ENCODE measurements at places on chromosomes 3 and 15.

- DNase-seq, result no peak
Observed at GRCh38 chr3:13762906-13763305, 117.0 kb downstream of the WNT7A start.

DNA sequence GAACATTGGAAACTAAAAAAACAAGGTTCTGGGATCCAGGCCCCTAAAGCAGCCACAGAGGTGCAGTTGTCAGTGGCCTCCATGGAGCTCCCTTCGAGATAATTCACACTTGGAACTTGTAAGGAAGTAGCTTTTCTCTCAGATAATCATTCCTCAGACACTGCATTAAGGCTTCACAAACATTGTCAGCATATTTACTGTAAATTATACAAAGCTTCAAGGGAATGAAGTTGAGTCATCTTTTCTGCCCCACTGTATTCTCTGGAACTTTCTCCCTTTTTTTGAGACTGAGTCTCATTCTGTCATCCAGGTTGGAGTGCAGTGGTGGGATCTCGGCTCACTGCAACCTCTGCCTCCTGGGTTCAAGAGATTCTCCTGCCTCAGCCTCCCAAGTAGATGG, 7.1 kb downstream of the BLOC1S6 start:
- no peak for DNase-seq

DNA sequence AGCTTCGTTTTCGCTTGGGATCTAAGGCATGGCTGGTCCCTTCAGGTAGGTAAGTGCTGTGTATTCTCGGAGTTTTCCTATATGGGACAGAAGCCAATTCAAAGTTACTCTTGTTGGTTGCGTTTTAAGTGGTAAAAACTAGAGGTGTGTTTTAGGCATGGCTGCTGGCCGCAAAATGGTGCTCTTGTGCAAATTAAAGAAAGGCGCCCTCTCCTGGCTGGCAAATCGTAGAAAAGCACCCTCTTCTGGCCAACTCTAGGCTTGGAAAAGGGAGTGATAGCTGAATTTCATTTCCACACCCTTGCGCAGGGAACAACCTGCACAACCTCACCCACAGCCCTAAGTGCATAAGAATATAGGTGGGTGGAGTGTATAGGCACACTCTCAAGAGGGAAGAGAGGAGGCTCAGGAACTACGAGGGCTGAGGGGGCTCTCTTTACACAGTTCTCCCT, 23.5 kb downstream of the DRD3 start:
- DNase-seq, result peak; percentile 38

DNA sequence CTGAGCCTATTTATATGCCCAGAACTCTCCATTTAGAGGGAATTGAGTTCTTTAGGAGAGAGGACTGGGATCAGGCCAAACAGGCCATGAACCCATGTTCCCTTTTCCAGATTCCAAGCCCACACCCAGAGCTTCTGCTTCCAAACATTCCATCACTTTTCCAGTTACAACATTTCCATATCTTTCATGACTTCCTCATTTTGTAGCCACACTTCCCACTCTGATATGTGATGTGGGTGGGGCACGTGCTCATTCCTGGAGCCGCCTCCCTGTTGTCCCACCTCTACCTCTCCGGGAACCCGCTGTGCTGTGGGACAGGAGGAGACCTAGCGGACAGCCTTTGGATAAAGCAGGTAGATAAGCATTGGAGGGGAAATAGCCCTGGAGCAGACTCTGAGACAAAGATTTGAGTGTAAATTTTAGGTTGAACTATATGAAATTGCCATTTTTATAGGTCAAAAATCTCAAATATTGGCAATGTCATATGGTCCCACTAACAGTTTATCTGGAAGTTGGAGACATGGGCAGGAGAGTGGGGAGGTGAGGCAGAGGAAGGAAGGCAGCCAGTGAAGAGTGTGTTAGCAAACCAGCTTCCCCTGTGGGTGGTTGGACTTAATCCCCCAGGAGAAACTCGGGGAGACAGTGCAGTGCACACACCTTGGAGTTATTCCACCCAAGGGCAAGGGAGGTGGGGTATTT, 31.8 kb downstream of the CYP8B1 start:
- no peak for DNase-seq

DNA sequence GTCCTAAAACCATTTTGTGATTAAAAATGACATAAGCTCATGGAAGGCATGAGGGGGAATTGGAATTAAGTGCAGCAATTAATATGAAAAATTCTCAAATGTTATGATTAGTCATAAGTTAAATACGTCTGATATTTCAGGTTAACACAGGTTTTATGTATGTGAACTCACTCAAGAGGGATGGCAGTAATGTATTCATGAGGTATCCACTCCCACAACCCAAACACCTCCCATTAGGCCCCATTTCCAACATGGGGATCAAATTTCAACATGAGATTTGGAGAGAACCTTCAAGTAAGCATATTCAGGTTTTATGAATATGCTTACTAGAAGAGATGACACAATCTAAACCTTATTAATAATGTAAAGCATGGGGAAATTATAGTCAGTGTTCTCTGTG, 41.6 kb upstream of the IL20RB start:
- DNase-seq, result no peak

DNA sequence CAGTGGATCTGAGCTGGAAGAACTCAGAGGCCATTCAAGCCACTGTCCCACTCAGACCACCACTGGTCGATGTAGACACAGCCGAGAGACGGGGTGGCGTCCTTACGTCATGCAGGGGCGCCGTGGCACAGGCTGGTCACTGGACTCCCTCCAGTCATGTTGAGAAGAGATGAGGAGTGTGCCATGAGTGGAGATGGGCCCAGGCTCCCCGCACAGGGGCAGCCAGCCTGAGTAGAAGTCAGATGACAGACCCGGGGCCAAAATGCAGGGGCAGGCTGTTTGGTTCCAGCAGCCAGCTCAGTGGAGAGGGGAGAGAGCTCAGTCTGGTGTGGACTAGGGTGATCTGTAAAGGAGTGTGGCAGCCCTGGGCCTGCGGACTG, 33.4 kb upstream of the KIF23 start:
- DNase-seq, result no peak

- no peak for DNase-seq
Observed at GRCh38 chr3:52136513-52136912, 17.7 kb downstream of the POC1A start.

GRCh38 chr3:194306771-194307640, 44.1 kb downstream of the CPN2 start:
- no peak for DNase-seq

DNA sequence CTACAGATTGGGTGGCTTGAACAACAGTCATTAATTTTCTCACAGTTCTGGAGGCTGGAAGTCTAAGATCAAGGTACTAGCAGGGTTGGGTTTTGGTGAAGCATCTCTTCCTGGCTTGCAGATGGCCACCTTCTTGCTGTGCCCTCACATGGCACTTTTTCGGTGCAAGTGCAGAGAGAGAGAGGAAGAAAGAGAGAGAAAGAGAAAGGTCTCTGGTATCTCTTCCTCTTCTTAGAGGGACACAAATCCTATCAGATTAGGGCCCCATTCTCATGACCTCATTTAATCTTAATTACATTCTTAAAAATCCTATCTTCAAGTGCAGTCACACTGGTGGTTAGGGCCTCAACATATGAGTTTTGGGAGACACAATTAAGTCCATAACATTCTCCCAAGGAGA, 167.1 kb downstream of the NFKBIZ start:
- no peak for DNase-seq

DNA sequence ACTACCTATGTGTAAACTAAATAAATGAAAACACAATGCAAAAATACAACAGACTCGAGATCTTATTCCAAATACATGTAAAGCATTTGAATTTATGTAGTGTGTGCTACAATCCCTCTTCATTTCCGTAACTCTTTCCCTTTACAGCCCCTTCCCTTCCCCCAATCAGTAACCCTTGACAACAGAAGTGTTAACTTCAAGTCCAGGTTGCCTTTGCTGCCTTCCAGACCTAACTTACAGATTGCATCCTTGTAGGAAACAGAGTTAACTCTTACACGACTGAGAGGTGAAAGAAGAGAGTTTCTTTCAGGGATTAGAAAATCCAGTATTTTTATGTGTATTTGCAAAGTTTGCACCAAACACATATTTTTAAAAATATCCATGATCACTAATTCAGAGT, 1.4 kb upstream of the ROBO1 start:
- DNase-seq, result no peak

DNA sequence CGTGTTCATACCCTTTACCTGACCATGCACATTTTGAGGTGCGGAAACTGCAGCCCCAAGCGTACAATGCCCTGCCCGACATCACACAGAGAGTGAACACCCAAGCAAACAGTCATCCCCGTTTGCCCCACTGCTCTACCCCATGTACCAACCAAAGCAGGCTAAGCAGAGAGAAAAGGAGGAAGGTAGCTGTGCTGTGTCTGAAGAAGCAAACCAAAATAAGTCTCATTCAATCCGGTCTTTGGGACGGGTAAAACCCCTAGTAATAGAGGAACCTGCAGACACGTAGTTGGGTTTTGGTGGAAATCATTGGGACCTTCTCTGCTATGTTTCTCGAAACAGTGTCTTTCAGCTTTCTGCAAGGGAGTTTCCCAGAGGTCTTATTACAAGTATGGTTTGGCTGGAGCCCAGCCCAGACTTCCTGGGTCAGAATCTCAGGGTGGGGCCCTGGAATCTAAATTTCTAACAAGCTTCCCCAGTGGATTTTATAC, 164.6 kb upstream of the HES1 start:
- DNase-seq, result no peak

DNA sequence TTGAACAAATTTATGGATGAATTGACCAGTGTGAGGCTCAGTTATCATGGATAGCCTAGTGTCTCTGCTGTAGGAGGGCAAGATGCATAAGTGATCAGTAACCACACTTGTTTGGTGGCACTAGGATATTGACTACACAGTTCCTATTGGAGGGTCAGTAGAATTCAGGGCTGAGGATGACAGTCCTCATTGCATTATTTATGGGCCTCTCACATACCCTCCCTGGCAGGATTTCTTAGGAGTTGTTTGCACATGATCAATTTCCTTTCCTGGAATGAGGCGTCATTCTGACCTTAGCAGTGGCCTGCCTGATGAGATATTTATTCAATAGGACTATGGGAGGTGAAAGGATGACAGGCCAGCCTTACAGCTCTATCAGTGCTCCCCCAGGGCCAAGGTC, 125.1 kb upstream of the AGBL1 start:
- no peak for DNase-seq

GRCh38 chr15:77038312-77039216, 32.3 kb downstream of the TSPAN3 start:
- no peak for DNase-seq

DNA sequence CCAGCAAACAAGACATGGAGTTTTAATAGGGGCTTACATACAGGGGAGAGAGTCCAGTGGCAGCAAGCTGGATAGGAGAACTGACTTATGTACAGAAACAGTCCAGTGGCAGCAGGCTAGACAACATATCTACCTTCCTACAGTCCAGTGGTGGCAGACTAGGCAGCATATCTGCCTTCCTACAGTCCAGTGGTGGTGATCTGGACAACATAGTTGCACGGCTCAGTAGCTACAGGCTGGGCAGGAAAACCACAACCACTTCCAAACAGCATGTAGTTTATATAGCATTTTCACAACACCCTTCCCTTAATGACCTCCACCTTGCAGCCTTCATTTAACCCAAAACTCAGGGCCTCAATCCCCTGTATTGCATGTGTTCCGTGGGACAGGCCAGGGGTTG, 181.3 kb upstream of the EIF1B start:
- no peak for DNase-seq

DNA sequence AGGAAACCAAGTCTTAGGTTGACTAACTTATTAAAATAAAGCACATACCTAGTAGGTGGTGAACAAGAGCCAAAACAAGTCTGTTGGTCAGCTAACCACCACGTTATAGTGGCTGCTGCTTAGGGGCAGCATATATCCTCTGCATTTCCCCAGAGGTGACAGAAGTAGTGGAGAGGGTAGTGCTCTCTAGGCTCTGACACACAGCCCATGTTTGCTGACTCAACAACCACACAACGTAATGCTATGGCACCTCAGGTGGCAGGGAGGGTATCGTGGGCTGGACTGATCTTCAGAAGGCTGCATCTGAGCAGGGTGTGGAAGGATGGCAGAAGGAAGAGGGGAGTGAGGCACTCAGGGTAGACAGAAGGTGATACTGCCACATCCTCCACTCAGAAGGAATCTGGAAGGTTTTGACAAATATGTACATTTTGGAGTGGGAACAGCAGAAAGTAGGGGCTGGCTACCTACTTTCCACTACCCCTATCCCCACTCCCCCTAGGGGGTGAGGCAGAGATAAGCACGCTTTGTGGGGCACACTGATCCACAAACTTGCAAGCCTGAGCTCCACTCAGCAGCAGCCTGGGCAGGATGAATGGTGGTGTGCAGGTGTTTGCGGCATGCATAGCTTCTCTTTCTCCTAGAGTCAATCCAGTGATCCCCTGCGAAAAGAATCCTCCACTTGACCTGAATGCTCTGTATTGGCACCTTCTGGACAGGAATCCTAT, 178.1 kb downstream of the RORA start:
- peak; percentile 48 for DNase-seq

GRCh38 chr3:128592864-128593263, 57.8 kb downstream of the RPN1 start:
- DNase-seq, result no peak

DNA sequence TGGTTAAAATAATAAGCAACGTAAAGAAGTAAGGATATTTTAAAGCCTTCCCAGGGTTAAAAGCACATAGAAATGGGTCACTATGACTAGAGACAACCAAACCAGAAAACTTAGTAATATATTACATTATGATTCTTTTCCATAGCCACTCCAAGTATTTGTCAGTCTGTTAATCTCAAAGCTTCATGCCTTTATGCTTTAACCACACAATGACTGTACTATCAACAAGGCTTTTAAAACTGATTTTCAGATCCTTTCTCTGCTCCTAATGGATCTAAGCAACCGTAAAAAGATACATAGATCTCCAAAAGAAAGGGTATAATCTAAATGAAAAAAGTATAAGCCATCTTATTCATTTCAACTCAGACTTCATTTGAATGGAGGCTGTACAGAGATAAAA, 14.4 kb downstream of the SECISBP2L start:
- no peak for DNase-seq

DNA sequence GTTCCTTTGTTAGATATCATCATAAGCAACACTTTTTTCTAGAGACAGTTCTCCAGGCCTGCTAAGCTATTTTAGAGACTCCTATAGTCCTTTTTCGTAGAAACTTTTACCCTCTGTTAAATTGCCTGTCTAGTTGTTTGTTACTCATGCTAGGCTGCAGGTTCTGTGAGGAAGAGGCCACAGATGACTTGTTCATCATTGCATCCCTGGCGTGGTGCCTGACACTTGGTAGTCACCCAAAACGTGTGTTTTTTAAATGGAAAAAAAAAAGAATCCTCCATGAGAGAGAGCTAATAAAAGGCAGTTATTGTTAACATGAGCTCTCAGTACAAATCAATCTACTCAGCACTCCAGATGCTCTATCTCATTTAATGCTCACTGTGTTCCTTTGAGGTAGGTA, 35.1 kb downstream of the CCDC54 start:
- DNase-seq, result peak; percentile 70
